ENCODE measurements at places on chromosomes 13 and 19.

DNA sequence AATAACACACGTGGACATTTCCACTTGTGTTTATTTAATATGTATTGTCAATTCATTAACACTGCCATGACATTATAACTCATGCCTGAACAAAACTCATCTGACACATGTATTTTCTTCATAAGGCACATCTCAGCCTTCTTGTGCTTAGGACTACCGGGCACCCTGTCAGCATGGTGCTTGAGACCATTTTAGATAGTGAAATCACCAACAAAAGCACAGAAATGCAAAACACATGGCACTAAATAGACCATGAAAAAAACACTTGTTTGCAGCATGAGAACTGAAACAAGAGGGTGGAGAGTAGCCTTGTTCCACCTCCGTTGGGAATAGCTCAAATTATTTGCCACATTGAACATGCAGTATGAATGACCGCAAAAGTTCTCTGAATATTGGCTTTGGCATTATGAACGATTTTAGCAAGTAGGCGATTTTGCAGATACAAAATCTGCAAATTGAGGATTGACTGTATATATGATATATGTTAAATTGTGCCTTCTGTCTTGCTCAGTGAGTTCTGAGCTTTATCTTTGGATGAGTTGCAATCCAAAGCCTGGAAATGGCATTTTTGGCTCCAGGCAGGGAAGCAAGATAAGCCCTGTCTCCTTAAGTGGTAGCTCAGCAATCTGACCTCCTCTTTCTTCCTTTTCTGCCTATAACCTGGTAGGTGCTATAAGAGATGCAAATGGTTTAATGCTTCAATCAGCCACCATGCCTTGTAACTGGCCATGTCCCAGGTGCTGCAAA lies 328.2 kb downstream of the HS6ST3 start:
- DNase-seq = no peak

DNA sequence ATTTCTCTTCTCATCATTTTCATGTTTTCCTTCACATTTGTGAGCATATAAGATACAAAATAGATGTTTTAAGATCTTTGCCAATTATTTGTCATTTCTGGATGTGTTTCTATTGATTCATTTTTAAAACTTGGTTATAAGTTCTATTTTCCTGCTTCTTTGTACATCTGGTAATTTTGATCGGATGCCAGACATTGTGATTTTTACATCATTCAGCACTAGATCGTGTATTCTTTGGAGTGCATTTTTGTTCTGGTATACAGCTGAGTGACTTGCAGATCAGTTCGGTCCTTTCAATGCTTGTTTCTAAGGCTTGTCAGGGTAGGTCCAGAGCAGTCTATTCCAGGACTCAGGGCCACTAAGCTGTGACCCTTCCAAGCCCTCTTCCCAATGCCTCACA lies 198.2 kb downstream of the KLF12 start:
- DNase-seq = no peak

- DNase-seq = no peak
These were observed 14.3 kb downstream of the AKAP8 start for GRCh38 chr19:15365264-15365663.

- DNase-seq = no peak
These were observed 31.9 kb downstream of the ANKRD10 start for GRCh38 chr13:110882972-110883371.

- DNase-seq = peak; percentile 24
These were observed 5.8 kb downstream of the RAB20 start for GRCh38 chr13:110555601-110556223.

DNA sequence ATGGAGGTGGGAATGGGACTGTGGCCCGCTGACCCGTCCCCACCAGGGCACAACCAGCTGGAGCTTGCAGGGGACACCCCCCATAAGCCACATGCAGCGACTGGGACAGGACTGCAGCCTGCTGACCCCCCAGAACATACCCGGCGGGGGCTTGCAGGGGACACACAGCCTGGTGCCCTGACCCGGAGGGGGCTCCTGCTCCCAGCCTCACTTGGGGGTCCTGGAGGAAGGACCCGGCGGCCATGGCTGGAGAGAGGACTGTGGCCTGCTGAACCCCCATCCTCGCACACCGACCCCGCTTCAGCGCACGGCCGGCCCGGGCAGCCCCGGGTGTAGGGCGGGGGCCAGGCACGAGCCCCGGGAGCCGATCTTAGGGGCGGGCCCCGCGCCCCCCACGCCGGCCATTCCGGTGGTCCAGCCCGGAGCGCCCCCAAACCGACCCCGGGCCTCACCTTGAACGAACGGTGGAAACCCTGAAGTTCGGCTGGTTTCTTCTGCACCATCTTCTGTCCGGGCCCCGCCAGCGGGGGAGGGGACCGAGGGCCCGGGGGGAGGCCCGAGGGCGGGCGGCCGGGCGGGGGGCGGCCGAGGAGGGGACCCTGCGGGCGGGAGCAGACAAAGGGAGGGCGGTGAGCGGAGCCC lies 574 bp downstream of the MKNK2 start:
- DNase-seq = no peak

- no peak for DNase-seq
These were observed 387.5 kb downstream of the LMO7 start for GRCh38 chr13:76023652-76024051.

DNA sequence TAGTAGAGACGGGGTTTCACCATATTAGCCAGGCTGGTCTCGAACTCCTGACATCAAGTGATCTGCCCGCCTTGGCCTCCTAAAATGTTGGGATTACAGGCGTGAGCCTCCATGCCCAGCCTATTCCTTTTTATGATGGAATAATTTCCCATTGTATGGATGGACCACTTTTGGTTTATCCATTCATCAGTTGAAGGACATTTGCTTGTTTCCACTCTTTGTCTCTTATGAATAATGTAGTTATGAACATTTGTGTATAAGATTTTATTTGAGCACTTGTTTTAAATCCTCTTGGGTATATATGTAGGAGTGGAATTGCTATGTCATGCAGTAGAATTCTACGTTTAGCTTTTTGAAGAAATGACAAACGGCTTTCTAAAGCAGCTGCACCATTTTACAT lies 23.3 kb downstream of the FBXO27 start:
- DNase-seq = no peak

DNA sequence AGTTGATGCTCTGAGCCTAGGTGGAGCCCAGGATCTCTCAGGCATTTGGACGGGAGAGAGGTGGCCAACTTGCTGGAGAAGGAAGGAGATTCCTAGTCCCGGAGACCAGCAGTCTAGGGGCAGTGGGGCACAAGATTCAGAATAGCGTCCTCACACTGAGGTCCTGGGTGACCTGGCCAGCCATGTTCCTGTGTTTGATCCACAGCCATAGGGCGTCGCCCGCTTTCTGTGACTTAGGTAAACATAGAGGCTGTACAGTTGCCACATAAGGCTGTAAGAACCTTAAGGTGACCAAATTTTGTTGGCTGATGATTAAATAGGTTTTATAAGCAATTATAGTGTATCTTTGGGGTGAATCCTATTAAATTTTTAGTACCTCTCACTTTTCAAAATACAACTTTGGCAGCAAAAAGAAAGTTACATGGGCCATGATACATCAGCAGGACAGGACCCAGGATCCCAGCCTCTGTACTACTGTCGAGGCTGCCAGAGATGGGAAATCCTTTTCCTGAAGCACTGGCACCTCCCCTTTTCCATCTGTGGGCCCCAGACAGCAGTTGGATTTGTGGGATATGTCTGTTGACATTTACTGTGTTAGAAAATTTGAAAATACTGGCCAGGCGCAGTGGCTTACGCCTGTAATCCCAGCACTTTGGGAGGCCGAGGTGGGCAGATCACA lies 37.5 kb downstream of the TSSK6 start:
- no peak for DNase-seq

- no peak for DNase-seq
These were observed 6.2 kb downstream of the PPP1R15A start for GRCh38 chr19:48878196-48879024.

DNA sequence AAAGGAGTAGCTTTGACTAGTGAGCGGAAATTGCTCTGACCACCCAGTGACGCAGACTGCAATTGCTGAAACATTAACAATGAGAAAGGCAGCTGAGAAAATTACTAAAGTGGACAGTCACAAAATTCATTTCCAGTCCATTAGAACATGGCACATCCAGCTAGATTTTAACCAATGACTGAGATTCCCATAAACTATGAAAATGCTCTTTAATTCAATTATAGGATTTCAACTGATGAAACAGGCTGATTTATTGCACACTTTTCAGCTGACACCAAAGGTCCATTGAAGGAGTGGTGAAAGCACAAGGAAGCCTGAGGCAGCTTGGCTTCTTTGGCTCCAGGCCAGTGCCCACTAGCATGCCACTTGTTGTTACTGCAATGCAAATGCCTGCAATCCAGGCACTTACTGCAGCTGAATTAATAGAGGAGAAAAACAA lies 933.4 kb downstream of the SLITRK6 start:
- peak; percentile 88 for DNase-seq

GRCh38 chr13:76643596-76643995 lies 242.6 kb downstream of the KCTD12 start:
- DNase-seq = no peak

DNA sequence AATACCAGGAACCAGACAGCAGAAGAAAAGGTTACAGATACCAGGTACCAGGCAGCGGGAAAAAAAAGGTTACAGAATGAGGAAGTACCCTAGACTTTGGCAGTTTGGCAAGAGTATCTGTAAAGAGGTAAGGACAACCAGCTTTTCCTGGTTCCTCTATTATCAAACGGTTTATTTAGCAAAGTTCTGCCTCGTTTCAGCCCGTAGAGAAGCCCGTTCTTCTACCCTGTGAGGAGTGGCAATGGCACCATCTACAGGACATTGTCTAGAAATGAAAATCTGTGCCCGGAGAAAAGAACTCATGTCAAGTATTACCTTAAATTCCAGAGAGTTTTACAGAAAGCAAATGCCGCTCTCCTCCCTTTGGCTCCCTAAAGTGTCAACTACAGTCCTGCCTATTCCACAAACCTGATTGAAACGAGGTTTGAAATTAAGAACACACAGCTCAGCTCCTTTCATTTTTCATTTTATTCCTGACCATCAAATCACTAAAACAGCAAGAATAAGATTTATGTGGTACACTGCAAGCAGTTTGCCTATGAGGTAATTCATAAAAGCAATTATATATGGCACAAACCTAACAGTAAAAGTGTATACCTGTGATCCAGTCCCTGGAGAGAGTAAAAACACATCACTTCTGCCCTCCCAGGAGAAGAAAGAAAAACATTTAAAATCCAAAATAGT lies 226.3 kb downstream of the SLC7A1 start:
- peak; percentile 3 for DNase-seq

DNA sequence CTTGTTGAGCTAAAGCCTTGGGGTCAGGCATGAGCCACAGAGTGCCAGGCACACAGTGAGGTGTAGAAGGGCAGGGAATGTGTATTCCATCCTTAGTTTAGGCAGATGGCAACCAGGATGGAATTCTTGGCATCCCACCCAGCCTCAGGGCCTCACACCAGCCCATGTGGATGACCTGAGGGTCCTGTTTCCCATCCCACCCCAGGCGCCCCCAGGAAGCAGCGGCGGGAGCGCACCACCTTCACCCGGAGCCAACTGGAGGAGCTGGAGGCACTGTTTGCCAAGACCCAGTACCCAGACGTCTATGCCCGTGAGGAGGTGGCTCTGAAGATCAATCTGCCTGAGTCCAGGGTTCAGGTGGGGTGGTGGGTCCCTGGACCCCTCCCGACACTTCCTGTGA lies 14.3 kb downstream of the CRX start:
- no peak for DNase-seq

DNA sequence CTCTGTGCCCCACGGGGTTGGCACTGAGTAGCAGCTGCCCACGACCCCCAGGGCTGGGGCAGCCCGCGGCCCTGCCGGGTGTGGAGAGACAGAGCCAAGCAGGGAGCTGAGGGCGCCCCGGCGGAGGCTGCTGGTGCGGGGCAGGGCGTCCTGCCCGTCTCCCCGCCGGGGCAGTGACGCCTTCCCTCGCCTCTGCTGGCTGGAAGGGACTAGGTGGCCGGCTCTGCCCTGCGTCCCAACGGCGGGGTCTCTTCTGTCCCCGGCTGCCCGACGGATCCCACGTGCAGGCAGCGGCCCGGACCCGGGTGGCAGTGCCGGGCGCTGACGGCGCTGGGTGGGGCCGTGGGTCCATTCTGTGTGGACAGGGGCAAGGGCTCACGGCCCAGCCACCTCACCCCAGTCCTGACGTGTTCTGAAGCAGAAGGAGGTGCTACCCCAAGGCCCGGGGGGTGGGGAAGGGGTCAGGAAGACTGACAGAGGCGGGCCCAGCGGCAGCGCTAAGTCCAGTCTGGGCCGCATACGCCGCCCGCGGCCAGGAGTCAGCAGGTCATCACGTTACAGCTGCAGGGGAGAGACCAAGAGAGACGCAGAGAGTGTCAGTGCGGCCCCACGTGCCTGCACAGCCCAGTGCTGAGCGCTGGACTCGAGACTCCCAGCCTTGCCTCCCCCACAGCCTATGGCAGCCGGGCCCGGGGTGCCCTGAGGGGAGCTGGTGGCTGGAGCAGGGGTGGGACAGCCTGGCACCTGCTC lies 15.1 kb upstream of the PLPP2 start:
- DNase-seq = no peak

GRCh38 chr19:4012975-4013634 lies 5.6 kb downstream of the PIAS4 start:
- DNase-seq = no peak

DNA sequence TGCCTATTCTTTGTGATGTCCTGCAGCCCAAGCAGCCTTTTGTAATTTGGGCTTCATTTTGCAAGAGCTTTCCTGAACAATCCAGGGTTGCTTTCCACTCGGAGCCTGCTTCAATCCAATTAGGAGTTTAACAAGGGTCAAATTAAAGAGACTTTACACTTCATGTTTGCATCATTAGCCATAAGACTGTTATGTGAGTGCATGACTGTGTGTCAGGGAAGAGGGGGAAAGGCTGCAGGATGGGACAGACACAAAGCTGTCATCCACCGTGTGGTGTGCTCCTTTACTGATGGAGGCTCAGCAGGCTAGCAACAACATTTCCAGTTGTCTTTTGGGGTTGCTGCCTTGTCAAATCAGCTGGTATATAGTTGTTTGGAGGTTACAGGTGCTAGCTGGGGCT lies 23.7 kb upstream of the MAB21L1 start:
- no peak for DNase-seq

DNA sequence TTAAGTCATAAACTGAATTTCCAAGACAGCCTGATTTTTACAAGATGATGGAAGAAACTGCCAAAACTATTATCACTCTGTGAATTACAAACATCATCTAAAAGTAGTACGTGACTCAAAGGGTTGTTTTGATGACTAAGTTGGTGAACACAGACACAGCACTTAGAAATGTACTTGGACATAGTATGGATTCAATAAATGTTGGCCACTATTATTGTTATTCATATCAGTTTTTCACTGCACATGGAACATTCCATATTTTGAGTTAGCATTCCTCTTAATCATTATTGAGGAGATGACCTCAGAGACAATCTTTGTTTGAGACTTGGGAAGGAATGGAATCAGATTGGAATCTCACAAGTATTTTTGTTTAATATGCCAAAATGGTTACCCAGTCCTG lies 172.9 kb downstream of the OXGR1 start:
- no peak for DNase-seq
